ENCODE measurements at places on chromosomes 1 and 21. TPM values are rescaled to one million over a fixed set of nuclear protein-coding genes. Genes with fewer than 3 reads are reported as not detected.

The NHLH2 gene
- not detected for polyA plus RNA-seq

The C1QC gene
- polyA plus RNA-seq, result 11.8 TPM

The PWP2 gene
- polyA plus RNA-seq, result 7.8 TPM

The ACTN2 gene
- polyA plus RNA-seq, result 0.55 TPM

The PRKAA2 gene
- polyA plus RNA-seq, result 17.1 TPM

The DMRTA2 gene
- polyA plus RNA-seq, result not detected

The PGLYRP3 gene
- not detected for polyA plus RNA-seq

The LRRC8B gene
- polyA plus RNA-seq, result 4.7 TPM

The IVNS1ABP gene
- polyA plus RNA-seq, result 397 TPM

All from left renal pelvis (tissue), 4 donors.